ENCODE measurements at places on chromosomes 3 and 15.

DNA sequence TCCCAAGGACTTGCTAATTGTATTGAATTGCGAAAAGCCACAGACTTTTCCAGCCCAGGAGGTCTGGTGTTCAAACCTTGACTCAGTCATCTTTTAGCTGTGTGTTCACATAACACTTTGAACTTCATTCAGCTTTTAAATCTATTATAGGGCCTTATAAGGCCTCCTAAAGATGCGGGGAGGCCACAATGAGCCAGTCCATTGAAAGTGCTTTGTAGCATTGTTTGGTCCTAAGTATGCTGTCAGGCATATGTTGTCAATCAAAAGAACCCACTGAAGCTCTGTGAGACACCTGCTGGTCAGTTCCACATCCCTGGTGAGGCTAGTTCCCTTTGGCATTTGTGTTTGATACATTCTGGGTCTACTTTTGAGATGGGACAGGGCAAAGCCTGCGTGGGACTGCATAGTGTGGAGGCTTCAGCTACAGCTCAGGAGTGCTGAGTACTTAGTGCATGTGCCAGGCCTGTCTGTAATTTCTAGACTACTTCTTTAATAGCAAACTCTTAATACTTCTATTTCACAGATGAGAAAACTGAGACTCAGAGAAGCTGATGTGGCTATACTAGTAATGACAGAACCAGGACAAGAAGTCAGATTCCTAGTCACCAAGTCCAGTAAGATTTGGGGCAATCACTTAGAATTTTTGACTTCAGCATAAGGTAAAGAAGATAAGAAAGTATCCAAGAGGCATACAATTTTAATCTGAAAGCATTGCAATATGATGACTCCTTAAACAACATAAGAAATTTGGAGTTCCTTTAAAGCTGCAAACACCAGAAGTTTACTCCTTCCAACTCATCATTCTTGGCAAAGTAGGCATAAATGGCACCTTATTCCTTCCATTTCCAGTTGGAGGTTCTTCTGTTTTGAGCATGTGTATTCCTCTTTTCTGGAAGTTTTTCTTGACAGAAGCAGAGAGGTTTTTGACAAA, 213.0 kb downstream of the PDCD6IP start:
- no peak for DNase-seq

DNA sequence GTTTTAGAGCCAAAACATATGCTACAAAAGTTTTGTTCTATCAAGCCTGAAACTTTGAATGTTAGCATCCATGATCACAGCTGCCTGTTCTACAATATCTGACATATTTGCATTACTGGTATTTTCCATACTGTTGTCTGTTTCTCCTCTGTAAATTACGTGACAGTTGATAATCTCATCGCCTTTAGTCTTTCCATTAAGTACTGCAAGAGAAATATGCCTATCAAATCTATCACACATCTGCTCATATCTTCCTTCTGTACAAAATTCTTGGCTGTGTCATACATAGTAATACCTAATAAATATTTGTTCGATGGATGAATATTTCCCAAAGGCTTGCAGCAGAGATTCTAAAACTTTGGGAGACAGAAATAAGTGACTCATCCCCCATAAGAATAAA, 717.3 kb downstream of the OTOL1 start:
- DNase-seq = no peak

- DNase-seq = no peak
Measured at GRCh38 chr3:72048873-72049272, 263.9 kb upstream of the PROK2 start.

DNA sequence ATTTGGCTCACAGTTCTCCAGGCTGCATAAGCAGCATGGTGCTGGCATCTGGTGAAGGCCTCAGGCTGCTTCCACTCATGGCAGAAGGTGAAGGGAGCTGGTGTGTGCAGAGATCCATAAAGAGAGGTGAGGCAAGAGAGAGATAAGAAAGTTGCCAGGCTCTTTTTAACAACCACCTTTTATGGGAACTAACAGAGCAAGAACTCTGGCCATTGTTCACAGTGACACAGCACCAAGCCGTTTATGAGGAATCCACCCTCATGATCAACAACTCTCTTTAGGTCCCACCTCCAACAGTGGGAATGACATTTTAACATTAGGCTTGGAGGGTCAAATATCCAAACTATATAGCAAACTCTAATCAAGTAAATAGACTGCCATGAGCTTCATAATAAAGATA, 557.2 kb upstream of the SUCLG2 start:
- DNase-seq = no peak

DNA sequence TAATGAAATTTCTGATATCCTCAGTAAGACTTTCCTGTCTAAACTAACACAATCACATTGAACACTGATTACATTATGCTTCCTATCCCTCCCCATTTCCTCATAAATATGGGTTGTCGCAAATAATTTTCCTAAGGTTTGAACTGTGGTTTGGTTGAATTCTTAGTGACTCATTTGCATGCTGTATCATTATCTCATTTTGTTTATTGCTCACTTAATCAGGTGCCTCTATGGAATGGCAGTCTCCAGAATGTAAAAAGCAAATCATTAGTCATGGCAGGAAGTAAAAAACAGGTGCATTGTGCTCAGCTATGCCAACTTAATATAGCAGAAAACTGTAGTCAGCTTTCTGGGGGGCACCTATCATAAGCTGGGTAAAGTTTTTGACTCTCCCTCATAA, 216.0 kb upstream of the ZBTB20 start:
- DNase-seq = no peak

GRCh38 chr3:21645121-21645897, 105.7 kb downstream of the ZNF385D start:
- DNase-seq = no peak

DNA sequence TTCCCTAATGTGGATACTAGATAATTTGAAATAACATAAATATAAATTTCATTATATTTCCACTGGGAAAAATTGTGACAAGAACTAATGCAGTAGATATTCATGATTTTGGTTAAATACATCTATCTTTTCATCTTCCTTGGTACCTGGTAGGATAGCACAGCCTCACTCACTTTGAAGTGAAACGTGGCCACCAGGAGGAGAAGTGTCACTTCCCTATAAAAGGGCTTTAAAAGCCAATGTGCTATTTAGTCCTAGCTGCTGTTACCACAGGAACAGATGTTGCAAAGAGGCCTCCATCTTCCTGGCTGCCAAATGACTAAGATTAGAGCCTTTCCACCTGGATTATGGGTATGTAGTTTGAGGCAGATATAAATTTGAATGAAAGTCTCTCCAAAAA, 140.0 kb downstream of the PLOD2 start:
- DNase-seq = no peak

DNA sequence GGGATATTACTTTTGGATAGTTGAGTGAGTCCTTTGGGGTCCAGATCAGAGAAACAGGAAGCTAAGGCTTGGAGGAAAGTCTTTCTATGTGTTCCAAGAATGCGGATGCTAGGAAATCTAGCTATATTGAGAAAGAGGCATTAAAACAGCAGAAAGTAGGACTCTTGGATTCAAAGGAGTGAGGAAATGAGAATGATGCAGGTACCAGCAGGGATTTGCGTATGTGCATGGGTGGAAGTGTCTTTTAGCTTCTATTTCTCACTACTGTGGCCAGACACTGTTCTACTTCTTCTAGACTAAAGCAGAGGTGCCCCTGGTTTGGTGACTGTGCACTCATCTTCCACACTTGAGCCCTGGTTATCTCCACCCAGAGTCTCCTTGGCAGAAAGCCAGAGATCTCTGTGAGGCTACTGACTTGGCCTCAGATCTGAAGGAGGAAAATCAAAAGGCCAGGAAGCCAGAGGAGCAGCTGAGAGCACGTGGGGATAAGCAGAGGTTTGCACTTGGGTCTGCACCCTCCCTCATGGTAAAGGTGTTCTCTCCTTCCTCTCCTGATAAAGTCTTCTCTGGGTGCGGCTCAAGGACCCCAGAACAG, 44.3 kb downstream of the ATP2B2 start:
- DNase-seq = no peak

GRCh38 chr3:20396335-20396734, 210.3 kb upstream of the SGO1 start:
- DNase-seq = no peak

DNA sequence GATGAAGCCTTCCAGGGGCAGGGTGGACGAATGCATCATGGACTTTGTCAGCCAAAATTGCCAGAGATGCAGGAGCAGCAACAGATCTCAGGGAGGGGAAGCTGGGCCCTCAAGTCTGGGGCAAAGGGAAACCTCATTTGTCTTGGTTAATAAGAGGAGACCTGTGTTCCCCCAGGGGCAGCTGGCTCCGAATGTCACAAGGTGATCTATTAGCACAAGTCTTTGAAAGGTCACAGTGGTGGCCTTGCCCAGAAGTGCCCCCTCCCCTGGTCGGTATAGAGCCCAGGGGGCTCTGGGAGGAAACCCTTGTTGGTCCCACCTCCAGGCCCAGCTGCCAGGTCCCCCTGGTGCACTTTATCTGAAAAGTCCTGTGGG, 46.2 kb downstream of the ABTB1 start:
- DNase-seq = no peak

- no peak for DNase-seq
Measured at GRCh38 chr3:78818161-78818985, 949.4 kb downstream of the ROBO1 start.

GRCh38 chr3:44960387-44961026, 15.5 kb downstream of the ZDHHC3 start:
- DNase-seq = no peak

DNA sequence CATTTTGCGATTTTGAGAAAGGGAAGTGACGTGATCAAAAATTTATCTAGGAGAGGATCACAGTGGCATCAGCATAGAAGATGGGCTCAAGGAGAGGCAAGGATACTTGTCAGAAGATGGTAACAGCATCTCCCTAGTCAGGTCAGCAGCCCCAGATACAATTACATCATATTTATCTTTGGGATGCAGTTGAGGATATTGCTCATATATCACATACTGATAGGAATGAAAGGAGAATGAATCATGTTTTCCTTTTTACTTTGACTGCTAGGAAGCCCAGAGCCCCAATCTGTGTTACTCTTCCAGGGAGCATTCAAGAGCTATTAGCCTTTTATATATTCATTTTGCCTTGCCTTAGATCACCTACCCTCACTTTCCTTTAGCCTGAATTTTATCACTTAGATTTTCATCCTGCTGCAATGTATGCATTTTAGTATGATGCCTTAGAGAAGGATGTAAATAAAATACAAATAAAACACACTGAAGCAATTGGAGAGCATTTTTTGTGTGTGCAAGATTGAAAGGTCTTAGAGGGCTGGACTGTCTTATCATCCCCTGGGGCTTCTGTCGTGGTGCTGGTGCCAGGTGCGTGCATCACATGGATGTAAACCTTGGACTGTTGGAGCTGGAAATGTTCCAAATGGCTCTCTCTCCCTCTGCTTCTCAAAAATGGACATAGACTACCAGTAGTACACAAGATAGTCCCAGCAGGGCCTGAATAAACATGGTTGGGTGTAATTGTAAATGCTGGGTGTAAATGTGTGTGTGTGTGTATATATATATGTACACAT, 40.3 kb downstream of the CORO2B start:
- DNase-seq = no peak

GRCh38 chr3:195705081-195705991, 15.4 kb upstream of the MUC20 start:
- DNase-seq = no peak

- peak; percentile 29 for DNase-seq
Measured at GRCh38 chr15:94287794-94288246, 56.5 kb downstream of the MCTP2 start.

- no peak for DNase-seq
Measured at GRCh38 chr3:173013219-173013832, 127.7 kb downstream of the SPATA16 start.

DNA sequence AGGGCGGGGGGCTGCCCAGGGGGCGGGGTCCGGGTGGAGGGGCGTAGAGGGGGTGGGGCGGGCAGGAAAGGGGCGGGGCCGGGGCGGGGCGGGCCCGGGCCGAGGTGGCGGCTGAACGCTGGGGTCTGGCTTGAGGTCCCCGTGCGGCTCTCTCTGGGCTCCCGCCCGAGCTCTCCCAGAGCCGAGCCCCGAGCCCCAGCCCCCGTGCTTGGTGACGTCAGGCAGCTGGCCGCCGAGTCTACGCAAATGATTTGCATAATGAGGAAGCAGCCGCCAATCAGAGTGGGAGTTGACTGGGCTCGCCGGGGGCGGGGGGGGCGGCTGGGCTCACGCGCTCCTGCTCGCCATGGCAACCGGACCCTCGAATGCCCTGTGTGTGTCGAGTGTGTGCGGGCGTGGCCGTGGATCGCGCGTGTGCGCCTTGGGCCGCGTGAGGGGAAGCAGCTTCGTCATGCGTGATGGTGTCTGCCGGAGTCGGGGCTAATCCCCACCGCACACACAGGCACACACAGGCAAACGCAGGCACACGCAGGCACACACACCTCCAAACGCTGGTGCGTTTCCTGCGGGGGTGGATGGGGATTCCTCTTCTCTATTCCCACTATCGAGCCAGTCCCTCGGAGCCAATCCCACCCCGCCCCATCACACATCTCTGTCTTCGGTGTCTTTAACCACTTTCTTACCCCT, at the start of gene CELF6:
Gene CELF6, minus strand, starts transcription at position 173 of the 687 bp plus-strand sequence. CDS start 283 bp downstream, outside the sequence.
- DNase-seq = peak; percentile 78

DNA sequence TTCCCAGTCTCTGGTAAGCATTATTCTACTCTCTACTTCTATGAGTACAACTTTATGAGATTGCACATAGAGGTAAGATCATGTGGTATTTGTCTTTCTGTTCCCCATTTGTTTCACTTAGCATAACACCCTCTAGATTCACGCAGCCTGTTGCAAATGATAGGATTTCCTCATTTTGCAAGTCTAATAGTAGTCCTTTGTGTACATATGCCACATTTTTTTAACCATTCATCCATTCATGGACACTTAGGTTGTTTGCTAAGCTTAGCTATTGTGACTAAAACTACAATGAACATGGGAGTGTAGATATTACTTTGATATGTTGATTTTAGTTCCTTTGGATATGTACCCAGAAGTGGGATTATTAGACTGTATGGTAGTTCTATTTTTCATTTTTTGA, 717.9 kb upstream of the ALCAM start:
- DNase-seq = no peak

DNA sequence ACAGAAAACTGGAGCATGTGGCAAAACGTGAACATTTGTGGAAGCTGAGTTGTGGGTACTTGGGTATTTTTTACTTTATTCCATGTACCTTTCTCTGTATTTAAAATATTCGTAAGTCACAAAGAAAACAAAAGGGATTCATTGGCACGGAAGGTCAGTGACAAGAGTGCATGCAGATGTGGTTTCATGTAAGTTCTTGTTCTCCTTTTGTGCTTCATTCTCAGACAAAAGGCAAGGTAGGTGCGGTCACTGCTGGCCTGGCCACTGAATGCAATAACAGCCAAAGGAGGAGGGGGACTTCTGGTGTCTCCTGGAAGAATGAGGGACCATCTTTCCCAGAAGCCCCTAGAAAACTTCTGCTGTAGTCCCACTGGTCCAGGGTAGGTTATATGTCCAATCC, 200.0 kb upstream of the TOPAZ1 start:
- no peak for DNase-seq
